Cardiac muscle cell (in vitro differentiated cells and primary cell): ENCODE measurements at places on chromosomes 1 and 21.

- no peak for DNase-seq
Observed at GRCh38 chr1:177053648-177054047, 110.9 kb downstream of the ASTN1 start.

DNA sequence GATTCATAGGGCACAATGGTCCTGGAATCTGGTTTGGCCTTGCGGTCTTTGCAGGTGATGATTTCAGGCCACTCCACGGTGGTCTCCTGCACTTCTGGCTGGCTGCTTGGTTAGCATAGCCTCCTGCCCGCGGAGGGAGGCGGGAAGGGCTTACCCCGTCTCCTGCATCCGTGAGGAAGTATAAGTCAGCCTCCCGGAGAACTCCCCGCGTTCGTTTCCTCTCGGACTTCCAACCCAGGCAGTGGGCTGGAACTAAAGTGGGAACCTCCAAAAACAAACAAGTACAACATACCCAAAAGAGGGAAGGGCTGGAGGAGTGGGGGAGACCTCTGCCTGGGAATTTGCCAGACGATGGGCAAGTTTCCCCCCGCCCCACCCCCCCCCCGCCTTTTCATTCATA is 939 bp upstream of the CCN1 start:
- no peak for DNase-seq

- peak; percentile 86 for DNase-seq
Observed at GRCh38 chr1:110495926-110496600, 22.9 kb downstream of the KCNA10 start.

GRCh38 chr1:156366378-156367166 is 2.4 kb upstream of the RHBG start:
- no peak for DNase-seq

DNA sequence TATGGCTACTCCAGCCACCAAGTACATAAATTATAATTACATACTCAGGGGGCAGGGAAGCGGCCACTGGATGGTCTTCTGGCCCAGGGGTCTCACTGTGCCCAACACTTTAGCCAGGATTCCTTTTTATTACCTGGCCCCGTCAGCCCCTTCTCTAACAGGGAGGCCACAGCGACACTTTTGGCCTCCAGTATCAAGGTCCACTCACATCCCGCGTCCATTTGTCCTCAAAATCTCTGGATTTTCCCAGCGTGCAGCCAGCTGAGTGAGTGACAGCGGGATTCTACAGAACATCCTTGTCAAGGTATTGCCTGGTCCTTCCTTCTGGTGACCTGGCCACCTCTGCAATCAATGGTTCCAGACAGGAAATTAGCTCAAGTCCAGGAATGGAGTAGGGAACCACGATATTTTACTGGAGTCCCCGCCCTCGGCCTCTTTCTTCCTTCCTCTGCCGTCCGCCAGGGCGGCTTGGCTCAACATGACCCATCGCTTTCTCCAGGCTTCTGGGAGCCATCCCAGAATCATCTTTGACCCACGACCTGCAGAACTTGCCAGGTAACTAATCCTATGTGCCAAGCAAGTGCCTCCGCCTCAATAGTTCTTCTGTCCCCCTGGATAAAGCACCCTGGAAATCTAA is 2.7 kb upstream of the COL6A2 start:
- no peak for DNase-seq

GRCh38 chr1:177928952-177929351 is 40.9 kb downstream of the SEC16B start:
- no peak for DNase-seq

DNA sequence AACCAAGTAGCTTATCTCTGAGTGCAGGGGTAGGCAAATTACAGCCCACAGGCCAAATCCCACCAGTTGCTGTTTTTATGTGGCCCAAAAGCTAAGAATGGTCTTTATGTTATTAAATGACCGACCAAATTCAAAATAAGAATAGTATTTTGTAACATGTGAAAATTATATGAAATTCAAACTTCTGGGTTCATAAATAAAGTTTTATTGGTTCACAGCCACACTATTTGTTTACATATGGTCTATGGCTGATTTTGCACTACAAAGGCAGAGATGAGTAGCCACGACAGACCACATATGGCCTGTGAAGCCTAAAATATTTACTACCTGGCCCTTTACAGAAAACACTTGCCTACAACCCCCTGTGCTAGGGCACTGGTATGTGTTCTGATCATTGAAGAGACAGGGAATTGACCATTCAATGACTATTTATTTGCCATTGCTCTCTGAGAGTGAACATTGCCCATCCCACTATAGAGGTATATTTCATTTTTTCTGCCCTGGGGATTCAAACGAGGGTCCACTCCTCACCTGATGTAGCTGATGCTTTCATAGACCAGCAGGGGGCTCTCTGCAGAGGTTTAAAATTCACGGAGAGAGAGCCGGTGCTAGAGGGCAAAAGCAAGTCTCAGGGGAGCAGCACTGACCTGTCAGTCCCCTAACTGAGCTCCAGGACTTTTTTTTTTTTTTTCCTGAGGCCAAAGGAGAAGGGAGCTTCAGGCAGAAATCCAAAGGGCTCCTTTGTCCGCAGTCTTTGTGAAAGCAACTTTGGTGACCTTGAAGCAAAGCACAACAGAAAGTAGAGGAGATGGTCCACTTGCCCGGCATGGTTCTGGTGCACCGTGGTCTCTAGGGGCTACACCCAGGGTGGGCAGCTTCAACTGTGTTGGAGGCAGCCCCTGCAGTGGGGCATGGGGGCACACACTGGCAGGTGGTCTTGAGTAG is 7.3 kb upstream of the GNL2 start:
- peak; percentile 56 for DNase-seq

GRCh38 chr1:184190616-184191015 is 139.1 kb downstream of the TSEN15 start:
- DNase-seq = no peak

GRCh38 chr21:16794950-16795349 is 717.9 kb upstream of the CXADR start:
- DNase-seq = peak; percentile 83

- DNase-seq = no peak
Observed at GRCh38 chr1:48943393-48943792, 166.7 kb upstream of the BEND5 start.

- no peak for DNase-seq
Observed at GRCh38 chr21:37496972-37497371, 130.4 kb downstream of the DYRK1A start.

GRCh38 chr1:2279817-2280216 is 51.7 kb downstream of the SKI start:
- no peak for DNase-seq

DNA sequence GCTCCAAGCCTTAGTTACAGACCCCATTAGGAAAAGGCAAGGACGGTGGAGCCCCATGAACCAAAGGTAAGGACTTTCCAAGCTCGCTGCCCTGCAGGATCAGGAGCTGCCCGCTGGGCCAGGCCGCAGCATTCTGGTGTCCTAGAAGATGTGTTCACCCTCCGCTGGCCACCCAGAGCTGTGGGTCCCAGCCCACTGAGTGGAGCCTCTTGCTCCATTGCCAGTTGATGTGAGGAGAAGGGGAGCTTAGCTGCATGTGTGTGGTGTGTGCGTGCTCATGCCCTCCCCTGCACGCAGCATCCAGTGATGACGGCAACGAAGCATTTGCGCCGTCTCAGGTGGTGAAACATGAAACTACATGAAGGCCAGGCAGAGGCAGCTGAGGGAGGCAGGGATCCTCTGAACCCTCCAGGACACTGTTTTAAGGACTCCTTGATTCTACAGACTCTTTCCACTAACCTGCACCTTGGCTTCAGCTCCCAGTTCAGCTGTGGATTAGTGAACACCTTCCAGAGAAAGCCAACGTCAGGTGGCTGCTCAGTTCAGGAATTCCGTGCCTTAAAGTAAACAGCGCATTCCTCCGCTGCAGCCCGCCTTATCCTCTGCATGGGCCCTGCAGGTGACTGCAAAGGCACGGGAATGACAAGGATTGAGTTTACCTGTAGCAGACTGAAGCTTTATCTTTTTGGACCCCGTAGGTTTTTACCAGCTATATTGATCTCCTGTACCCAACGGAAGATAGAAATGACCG is 48.7 kb downstream of the SMYD2 start:
- no peak for DNase-seq

DNA sequence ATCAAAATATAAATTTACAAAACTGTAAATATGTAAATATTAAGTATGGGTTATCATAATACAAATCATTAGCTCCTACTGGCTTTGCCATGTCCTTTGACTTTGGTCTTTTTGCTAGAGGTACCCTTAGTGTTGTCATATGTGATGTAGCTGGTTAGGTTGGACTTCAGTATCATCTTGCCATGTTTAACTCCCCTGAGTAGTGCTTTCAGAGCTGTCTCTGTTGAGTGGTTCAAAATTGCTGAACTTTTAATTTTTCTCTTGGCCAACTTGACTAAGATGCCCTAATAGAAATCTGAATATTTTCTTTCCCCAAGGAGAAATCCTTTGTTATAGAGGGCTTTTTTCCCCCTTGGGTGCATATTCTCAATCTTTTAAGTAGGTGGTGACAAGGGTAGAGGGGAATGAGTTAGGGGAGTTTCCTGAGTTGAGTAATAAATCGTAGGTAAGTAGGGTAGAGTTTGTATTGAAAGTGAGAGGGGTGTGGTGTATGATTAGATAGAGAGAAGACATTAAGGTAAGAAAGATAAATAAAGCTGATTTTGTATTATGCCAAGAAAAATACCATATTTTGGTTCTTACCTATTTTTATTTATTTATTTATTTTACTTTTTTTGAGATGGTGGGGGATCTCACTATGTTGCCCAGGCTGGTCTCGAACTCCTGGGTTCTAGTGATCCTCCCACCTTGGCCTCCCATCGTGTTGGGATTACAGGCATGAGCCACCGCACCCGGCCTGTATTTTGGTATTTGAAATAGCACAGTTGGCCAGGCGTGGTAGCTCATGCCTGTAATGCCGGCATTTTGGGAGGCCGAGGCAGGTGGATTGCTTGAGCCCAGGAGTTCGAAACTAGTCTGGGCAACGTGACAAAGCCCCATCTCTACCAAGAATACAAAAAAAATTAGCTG is 21.8 kb downstream of the RPRD2 start:
- DNase-seq = no peak

GRCh38 chr1:25099343-25099951 is 132.9 kb downstream of the SYF2 start:
- DNase-seq = no peak

DNA sequence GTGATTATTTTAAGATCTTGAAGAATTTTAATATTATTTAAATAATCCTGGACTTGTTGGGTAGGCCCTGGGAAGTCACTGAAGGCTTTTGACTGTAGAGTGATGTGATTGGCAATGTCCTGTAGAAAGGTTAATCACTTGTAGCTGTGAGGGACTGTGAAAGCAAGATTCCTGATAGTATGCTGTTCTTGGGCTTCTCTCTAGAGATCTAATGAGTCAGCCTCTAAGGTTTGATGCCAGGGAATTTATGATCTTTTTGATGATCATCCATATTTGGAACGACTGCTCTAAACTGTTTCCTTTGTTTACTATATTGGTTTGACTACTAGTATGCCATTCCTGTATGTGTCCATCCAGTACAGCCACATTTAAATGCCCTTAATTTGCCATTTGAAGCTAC is 56.5 kb downstream of the CAMSAP2 start:
- DNase-seq = peak; percentile 29
